ENCODE measurements at places on chromosomes 11 and 22. TPM values are rescaled to one million over a fixed set of nuclear protein-coding genes. Genes with fewer than 3 reads are reported as not detected.

- no peak for DNase-seq
Measured at GRCh38 chr11:102488208-102488607, 35.6 kb upstream of the TMEM123 start.

The GRAP2 gene
- total RNA-seq = 5.5 TPM

- no peak for DNase-seq
Measured at GRCh38 chr22:35299217-35299672, 449 bp upstream of the TOM1 start.

DNA sequence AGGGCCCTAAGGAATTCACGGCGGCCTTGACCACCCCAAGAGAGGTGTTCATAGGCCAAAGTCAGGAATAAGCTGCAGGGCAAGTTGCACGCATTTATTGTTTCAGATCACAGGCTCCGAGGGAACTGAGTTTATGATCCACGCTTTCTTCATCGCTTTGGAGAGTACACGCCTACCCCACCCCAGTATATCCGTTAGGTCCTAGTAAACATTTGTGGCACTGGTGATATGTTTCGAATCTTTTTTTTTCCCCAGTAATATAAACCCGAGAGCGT, 805 bp downstream of the GANAB start:
- DNase-seq = no peak

The OR52E5 gene
- total RNA-seq = not detected

Data from upper lobe of left lung (tissue), 6 donors.